ENCODE measurements at places on chromosomes 7 and 10.

GRCh38 chr10:76444034-76444800 is 1012.8 kb downstream of the LRMDA start:
- DNase-seq, result no peak

DNA sequence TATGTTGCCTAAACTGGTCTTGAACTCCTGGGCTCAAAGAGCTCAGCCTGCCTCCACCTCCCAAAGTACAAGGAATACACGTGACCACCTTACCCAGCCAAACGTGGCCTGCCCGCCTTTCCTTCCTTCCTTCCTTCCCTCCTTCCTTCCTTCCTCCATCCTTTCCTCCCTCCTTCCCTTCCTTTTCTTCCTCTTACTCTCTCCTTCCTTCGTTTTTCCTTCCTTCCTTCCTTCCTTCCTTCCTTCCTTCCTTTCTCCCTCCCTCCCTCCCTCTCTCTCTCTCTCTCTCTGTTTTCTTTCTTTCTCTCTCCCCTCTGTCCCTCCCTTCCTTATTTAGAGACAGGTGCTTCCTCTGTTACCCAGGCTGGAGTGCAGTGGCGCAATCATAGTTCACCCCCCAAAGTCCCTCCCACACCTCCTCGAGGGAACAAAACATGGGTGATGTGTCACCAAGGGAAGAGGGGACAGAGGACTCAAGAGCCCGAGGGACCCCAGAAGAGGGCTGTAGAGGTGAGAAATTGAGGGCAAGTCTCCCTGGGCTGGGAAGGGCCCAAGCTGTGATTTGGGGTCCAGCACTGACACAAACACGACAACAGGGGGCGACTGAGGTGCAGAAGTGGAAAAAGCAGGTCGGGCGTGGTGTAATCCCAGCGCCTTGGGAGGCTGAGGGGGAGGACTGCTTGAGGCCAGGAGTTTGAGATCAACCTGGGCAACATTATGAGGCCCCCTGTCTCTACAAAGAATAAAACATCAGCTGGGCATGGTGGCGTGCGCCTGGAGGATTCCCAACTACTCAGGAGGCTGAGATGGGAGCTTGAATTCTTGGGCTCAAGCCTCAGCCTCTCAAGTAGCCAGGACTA is 28.1 kb downstream of the EPHB4 start:
- DNase-seq, result peak; percentile 64

GRCh38 chr7:105707381-105707780 is 126.1 kb upstream of the EFCAB10 start:
- no peak for DNase-seq

DNA sequence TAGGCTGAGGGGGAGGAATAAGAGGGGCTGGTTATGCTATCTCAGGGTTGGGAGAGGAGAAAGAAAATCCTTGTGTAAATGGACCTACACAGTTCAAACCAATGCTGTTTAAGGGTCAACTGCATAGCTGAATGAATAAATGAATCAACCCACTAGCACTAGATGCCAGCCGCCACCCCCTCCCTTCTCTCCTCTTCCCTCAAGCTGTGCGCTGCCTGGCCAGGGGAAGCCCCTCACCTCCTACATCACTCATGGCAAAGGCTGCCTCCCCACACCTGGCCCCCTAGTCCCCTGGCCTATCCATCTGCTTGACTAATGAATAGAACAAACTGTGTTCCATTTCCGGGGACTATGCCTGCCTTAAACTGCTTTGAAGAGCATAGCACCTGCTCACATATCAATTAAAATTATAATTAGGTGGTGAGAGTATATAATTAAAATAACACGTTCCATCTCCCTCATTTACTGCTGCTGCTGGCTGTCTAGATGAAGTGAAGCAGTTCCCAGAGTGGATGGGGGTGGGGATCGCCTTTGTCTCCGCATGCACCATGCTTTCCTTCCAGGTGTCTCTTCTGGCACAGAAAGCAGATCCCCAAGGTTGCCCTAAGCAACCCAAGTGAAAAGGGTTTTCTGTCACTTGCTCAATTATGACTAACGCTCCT is 32.6 kb downstream of the GRID1 start:
- no peak for DNase-seq

GRCh38 chr7:107032050-107032449 is 12.5 kb upstream of the PRKAR2B start:
- DNase-seq, result no peak

DNA sequence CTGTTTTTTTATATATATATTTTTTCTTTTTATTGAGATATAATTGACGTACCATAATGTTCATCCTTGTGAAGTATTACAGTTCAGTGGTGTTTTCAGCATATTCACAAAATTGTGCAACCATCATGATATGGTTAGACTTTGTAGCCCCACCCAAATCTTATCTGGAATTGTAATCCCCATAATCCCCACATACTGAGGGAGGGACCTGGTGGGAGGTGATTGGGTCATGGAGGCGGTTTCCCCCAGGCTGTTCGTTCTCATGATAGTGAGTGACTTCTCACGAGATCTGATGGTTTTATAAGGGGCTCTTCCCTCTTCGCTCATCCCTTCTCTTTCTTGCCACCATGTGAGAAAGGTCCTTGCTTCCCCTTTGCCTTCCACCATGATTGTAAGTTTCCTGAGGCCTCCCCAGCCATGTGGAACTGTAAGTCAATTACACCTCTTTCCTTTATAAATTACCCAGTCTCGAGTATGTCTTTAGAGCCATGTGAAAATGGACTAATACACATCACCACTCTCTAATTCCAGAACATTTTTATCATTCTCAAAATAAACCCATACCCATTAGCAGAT is 73.9 kb upstream of the SMNDC1 start:
- no peak for DNase-seq

GRCh38 chr7:110090110-110090820 is 1000.7 kb upstream of the LRRN3 start:
- no peak for DNase-seq
